ENCODE measurements at places on chromosomes 7 and 10.

GRCh38 chr10:133247681-133248333 is 10.2 kb downstream of the VENTX start:
- no peak for DNase-seq

- DNase-seq, result no peak
These were observed 350.4 kb downstream of the RPS24 start for GRCh38 chr10:78384049-78384431.

- no peak for DNase-seq
These were observed 13.4 kb downstream of the USP54 start for GRCh38 chr10:73577788-73578187.

- no peak for DNase-seq
These were observed 25.0 kb downstream of the PRKAR2B start for GRCh38 chr7:107069457-107069856.

GRCh38 chr10:33309406-33309805 is 25.1 kb downstream of the NRP1 start:
- no peak for DNase-seq

- DNase-seq, result no peak
These were observed 15.7 kb downstream of the PRKCQ start for GRCh38 chr10:6564367-6564766.

DNA sequence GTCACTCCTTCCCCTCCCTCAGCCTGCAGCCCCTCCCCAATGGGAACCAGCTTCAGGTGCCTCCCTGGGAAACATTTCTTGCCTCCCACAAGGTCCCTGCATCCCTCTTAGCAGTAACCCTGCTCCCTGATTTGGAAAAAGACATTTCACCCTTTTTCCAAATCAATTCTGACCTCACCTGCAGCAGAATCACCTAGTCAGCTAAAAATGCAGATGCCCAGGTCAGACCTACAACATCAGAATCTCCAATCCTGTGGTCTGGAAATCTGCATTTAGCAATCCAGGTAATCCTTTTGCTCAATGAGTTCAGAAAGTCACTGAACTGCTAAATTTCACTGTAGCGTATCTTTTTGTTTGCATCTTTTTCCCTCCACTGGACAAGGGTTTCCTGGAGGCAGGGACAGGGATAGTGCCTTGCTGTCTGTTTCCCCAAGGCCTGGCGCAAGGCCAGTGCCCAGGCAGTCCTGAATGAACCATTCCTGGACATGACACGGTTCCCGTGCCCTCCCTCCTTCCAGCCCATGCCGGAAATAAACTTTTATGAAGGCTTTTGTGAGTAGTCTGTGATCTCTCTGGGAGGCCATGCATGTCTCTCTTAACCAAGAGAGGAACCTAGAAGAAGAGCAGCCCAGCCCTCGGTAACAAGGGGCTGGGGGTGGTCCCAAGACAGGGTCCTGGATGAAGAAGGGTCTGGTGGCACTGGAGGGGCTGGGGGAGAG is 44.0 kb downstream of the COL13A1 start:
- no peak for DNase-seq

GRCh38 chr7:87850836-87851593 is 25.1 kb downstream of the SLC25A40 start:
- no peak for DNase-seq

GRCh38 chr7:150453181-150453580 is 2.8 kb downstream of the GIMAP8 start:
- no peak for DNase-seq

DNA sequence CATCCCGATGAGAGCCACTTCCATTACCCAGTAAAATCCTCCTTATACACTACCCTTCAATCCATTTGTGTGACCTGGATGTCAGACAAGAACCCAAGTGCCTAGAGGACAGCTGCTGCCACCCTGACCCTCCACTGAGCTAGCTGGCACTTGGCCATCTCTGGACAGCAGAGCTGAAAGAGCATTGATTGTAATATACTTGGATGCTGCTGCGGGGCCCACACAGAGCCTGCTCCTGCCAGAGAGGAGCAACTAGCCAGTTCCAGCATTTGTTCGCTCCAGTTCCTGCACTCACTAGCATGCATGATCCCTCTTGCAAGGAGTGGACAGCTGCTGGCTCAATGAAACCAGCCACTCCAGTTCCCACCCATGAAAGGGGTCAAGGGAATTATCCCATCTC is 8.4 kb upstream of the TMEM254 start:
- DNase-seq, result no peak

DNA sequence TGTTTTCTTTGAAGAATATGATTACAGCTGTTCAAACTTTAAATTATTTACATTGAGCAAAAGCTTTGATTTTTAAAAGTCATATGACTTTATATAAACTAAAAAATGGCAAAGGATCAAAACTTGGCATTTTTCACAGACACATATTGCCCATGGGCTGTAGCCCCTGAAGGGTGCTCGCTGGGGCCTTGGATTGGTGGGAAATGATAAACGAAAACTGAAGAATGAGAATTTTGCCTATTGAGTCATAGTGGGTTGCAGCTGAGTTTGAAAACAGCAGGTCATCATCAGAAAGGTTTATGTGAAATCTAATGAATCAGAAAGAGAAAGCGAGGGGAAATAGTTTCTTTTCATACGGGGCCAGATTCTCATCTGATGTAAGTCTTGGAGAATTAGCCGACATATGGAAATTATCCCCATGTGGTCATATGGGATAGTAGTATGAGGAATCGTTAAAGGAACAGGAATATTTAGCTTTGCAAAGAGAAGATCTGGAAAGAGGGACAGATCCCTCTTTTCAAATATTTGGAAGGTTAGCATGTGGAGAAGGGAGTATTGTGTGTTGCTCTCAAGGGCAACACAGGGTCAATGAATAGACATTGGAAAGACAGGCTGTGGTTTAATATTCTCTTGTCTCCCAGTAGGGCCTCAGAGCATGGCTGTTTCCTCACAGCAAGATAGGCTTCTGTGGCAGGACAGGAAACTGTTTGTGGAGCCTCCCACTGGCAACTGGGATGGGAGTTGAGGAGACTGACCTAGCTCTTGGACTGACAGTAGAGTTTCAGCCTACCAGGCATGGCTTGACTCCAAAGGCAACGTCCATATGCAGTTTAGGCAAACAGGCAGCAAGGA is 119.0 kb downstream of the FZD1 start:
- DNase-seq, result no peak

GRCh38 chr10:44413416-44413815 is 28.5 kb upstream of the CXCL12 start:
- no peak for DNase-seq

- DNase-seq, result no peak
These were observed 42.1 kb upstream of the ANAPC16 start for GRCh38 chr10:72173619-72174296.

DNA sequence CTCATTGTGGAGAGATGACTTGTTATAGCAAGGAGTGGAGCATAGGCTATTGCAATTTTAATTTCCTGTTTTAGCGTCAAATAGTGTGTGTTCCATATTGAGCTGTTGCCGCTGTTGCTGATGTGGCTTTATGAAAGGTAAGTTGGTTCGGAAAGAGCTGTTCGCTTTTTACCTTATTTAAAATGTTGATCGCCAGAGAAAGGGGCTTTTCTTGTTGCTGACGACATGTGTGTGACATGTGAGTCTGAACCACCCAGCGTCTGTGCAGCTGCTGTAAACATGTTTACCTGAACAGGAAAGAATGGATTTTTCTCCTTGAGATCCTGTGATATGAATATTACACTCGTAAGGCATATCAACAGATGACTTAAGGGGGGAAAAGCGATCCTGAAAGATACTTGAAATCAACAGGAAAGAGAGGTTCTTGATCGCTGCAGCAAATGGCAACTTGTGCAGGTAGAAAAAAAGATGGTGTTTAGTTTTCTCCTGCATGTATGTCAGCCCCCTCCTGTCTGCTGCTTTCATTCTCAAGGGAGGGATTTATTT is 2.5 kb downstream of the ZEB1 start:
- no peak for DNase-seq

DNA sequence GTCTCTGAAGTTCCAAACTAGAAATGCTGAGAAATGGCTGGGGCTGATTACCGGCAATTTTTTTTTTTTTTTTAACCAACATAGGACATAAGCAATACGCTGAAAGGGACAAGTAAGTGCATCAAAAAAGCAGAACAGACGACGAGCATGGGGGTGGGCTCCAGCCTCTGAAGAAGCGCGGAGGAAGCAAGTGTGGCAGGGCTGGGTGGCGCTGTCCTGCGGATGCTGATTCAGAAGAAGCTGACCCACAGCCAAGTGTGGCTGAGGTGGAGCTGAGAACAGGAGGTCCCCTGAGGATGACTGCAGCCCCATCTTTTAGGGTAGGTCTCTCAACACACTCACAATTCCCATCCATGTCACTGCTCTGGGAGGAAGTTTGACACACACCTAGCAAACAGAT is 65.6 kb downstream of the CTBP2 start:
- DNase-seq, result no peak

- DNase-seq, result no peak
These were observed 269.4 kb upstream of the SEMA3D start for GRCh38 chr7:85456254-85456653.

DNA sequence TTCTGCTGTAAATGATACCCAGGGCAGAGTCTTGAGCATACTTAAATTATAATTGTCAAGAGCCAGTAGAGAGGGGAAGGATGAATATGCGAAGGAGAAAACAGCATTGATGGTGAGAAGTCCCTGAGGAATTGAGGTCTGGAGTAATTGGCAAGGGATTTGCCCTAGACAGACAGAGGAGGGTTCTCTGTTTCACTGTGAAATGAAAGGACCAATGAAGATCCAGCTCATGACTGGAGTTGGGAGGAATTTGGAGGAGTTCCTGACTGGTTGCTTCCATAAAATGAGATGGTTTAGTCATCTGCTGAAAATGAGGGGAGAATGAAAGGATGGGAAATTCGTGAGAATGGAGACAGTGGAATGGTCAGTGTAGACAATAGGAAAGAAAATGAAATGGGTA is 6.8 kb downstream of the PRPF18 start:
- no peak for DNase-seq

DNA sequence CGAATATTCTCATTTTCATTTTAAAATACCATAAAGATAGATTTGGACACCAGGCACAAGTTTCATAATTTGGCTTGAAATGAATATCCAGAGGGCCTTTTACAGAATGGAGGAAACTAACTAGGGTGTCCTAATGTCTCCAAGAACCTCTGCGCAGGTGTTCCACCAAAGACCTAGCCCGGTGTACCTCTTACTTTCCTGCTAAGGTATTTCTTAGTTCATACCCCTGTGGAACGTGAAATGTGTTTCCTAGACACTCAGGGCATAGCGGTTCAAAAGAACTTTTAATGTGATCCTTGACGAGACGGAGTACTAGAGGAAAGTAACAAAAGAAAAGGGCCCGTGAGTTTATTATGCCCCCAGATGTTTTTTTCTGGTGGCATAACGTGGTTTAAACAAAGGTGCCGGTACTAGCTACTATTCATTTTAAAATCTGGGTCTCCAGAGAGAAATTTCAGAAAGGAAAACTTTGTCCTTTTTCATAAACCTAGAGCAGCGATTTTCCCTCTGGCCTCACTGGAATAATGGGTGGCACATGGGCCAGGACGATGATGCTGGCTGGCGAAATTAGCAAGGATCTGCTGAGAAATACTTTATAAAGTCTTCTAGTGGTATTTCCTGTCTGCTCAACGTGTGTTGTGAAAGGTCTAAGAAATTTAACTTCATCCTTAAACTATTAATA is 1.4 kb downstream of the APBB1IP start:
- DNase-seq, result no peak

DNA sequence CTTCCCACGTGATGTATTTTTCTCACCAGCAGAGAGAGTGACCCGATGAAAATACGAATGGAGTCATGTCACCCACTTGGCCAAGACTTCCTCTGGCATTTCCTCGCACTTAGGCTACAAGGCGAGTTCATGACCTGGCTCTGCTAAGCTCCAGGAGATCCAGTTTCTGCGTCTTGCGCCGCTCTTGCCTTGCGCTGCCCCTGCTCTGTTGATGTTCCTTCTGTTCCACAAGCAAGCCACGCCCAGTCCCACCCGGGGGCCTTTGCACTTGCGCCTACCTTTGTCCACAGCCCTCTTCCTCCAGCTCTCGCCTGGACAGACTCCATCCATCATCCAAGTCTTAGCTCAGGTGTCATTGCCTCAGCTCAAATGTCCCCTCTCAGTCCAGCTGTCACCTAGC is 116.3 kb upstream of the SHH start:
- DNase-seq, result no peak
